Temporal lobe (tissue), 4 donors: ENCODE measurements at places on chromosomes 3 and 15. TPM values are rescaled to one million over a fixed set of nuclear protein-coding genes. Genes with fewer than 3 reads are reported as not detected.

TFG gene
- total RNA-seq = 43.3 TPM

GOLGA6L10 gene
- total RNA-seq = 6.4 TPM

CHST2 gene
- 23.4 TPM for total RNA-seq

SLC2A2 gene
- total RNA-seq = not detected
